ENCODE measurements at places on chromosomes 2 and 18.

- DNase-seq: no peak
Observed at GRCh38 chr2:159088906-159089305, 120.5 kb downstream of the TANC1 start.

DNA sequence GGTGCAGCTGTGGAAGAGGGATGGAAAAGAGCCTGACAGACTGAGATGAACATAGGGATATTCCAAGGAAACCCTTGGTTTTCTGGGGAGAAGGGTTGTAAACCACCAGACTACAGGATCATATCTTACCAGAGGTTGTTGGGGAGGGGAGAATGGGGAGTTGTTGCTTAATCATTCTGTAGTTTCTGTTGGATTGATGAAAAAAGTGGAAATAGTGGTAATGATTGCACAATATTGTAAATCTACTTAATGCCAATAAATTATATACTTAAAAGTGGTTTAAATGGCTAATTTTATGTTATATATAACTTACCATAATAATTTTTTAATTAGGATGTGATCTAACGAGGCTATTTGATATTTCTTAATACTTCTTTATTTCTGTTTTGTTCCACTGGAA is 800.9 kb downstream of the BCL11A start:
- no peak for DNase-seq

DNA sequence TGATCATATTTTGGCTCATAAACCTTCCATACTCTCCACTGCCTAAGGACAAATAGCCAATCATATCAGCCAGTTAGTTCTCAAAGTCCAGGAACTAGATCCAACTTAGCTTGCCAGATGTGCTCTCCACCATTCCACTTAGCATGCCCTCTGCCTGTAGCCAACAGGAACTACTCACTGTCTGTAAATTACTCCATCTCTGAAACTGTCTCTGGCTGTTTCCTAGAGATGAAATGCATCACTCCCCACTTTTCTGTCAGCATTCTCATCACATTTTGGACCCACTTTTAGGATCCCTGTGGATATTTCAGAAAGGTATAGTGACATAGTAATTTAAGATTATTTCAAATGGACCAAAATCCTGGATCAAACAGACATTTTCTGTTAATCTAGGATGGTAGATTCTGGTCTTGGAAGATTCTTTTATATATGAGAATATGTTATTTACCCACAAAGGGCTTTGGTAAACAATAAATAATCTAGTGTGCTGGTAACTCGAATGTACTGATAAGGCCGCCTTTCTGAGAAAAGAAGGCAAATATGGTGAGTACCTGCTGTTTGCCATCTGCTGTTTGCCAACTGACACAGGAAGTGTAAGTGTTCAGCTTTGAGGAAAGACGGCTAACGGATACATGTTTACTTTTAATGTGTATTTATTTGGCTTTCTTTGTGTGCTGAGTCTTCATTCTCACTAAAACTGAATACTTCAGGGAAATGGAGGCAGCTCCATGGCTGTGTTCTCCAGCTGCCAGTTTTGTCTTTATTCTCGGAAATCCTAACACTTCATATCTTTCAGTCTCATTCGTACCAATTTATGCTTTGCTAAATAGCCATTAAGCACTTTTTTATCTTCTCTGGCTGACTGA is 79.5 kb downstream of the EVA1A start:
- peak; percentile 20 for DNase-seq

DNA sequence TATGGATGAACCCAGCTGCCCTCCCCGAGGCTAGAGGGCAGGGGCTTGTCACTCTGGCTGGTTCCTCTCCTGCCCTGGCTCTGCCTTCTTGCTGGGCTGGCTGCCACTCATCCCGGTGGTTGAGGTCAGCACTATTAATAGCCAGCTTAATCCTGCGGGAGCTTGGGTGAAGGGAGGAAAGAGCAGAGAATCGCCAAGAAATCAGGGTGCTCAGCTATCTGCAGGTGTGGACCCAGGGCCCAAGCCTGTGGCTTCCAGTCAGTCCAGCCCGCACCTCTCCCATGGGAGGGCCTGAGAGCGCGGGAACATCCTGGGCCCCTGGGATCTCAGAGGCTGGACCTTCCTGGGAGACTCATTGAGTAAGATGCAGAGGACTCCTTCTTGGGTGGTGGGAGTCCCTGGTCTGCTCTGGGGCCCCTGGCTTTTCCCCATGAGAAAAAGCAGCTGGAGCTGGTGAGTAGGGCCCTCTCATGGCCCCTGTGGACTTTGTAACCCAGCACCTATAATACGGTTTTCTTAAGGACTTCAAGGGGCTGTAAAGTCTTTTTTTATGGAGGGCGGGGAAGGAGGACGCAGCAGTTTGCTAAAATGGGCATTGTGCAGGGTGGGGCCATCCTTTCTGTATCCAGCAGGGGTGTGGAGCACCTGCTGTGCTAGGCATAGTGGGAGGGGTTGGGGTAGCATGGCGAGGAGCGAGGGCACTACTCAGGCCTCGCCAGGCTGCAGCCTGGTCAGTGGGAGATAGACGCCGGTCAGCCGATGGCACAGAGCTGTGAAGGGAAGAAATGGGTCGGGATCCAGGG is 27.4 kb upstream of the CNNM3 start:
- peak; percentile 91 for DNase-seq

DNA sequence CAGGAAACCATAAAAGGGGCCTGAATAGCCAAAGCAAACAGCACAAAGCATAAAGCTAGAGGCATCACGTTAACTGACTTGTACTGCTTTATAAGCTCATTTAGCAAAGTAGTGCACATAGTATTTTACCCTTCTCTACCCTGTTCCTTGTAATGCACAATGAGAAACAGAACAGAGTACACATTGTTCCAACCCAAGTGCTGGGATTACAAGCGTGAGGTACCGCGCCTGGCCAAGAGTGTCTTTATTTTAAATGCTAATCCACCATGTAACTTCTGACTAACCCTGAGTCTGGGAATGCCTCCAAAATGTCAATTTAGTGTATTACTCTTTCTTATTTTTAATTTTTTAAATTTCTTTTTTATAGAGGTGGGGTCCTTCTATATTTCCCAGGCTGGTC is 46.4 kb upstream of the STON1 start:
- DNase-seq: no peak
